Dermis blood vessel endothelial cell (primary cell): ENCODE measurements at places on chromosomes 1 and 21.

DNA sequence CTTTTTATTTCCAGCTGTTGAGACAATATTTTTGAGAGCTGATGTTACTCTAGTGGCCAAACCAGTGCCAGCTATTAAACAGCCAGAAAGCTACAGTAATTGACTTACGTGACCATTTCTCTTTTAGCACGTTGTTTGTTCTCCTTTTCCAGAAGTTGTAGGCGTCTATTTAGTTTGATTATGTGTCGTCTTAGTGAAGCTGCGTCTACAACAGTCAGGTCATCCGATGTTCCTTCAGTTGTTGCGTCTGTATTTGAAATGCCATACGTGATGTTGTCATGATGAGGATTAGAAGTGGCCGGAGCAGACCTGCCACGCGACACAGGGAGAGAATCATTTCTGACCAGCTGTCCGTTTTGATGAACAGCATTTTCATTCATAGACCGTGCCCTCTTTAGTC is 38.2 kb downstream of the TMEM51 start:
- DNase-seq = no peak

GRCh38 chr1:14778898-14779865 is 180.7 kb downstream of the KAZN start:
- DNase-seq = peak; percentile 28

GRCh38 chr1:178633056-178633455 is 92.0 kb upstream of the RALGPS2 start:
- no peak for DNase-seq

GRCh38 chr1:167272369-167272957 is 51.8 kb downstream of the POU2F1 start:
- no peak for DNase-seq

GRCh38 chr1:154736841-154737240 is 128.9 kb upstream of the ADAR start:
- peak; percentile 39 for DNase-seq

GRCh38 chr1:2258996-2259395 is 30.9 kb downstream of the SKI start:
- DNase-seq = no peak

DNA sequence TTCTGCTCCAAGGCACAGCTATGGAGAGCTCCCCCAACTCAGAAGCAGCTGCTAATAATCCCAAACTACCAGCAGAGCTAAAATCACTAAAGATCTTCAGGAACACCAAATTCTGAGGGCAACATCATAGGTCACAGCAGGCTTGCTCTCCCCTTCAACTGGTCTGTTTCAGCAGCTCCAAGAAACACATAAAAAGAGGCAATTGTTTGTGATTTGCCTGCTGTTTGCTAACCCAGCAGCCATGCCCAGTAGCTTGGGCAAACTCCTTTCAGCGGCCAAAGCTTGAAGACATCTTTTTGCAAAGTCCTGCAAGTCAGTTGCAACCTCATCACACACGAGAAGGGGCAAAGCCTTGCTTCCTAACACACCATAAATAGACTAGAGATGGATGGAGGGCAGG is 8.9 kb downstream of the ERI3 start:
- DNase-seq = no peak

DNA sequence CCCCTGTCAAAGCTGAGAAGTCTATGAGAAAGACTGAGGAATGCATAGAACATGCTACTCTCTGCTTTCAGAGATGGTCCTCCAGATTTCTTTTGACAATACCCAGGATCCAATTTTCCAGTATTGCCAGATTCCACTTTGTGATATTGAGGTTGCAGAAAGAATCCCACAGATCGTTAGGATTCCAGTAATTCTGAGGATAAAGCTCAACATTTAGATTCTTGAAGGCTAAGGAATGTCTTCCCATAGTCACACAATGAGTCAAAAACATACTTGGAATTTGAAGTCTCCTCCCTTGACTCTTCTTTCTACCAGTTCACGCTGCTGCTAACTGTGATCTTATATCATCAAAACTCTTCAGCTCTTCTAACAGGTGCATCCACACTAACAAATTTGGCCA is 57.1 kb downstream of the TNFSF18 start:
- DNase-seq = no peak

- no peak for DNase-seq
Measured at GRCh38 chr1:157724537-157725220, 24.1 kb upstream of the FCRL3 start.
